Amniotic stem cell (primary cell): ENCODE measurements at places on chromosomes 3 and 15.

DNA sequence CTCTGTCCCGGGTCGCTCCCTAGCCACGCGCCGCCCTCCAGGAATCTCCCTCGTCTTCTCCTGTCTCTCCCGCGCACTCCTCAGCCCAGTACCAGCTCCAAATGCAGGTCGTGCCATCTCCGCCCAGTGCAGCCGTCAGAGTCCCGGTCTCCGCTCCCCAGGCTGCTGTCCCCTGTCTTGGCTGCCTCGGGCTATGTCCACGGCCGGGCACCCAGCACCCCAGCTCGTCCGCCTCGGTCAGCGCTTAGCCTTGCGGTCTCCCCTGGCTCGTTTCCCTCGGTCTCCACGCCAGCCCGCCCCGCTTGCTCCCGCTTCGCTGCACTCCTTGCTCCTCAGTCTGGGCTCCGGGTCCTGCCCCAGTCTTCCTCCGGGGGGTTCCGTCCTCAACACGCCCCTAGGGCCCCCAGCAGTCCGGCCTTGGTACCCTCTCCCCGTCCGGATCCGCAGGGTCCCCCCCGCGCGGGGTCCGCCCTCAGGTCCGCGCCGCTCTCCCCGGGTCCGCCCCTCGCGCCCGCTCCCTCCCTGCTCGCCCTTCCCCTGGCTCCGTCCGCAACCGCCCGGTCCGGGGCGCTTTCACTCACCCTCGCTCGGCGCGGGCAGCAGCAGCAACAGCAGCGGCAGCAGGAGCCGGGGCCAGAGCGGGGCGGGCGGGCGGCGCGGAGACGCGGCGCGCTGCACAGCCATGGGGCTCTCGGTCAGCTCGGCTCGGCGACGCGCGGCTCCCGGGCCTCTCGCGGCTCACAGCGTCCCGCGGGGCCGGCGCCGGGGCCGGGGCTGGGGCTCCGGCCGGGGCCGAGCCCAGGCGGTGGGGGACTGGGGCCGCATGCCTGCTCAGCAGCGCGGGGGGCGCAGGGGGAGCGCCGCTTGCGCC is 462 bp downstream of the IGDCC3 start:
- DNase-seq = no peak

GRCh38 chr3:14797731-14798130 is 21.0 kb upstream of the FGD5 start:
- DNase-seq = no peak

DNA sequence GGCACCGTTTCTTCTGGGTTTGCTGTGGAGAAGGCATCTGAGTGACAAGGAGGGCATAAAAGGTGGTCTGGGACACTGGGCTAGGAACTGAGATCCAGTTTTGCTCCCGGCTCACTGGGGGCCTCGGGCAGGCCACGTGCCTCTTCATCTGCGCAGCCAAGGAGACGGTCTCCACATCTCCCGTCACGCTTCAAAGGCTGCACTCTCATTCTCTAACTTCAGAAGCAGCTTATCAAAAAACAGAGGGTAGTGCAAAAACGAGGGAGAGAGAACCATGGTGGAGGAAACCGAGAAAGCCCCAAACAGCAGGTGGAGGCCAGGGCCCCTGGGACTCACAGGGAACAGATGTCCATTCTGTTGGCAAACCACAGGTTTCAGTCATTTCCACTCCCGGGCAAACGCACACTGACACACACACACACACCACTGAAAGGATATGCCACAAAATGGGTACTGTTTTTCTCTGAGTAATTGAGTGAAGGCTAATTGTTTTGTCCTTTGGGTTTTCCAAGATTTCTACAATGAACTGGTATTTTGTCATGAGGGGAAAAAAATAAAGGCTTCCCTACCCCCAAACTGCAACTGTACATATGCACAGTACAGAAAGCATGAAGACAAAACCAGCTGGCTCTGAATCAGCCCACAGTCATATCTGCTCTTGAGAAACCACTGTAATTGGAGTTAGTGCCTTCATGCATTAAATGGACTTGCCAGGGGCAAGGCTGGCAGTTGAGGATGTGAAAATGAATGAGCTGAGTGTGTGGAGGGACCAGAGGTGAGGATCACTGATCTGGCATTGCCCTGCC is 71.9 kb downstream of the MGLL start:
- peak; percentile 54 for DNase-seq

DNA sequence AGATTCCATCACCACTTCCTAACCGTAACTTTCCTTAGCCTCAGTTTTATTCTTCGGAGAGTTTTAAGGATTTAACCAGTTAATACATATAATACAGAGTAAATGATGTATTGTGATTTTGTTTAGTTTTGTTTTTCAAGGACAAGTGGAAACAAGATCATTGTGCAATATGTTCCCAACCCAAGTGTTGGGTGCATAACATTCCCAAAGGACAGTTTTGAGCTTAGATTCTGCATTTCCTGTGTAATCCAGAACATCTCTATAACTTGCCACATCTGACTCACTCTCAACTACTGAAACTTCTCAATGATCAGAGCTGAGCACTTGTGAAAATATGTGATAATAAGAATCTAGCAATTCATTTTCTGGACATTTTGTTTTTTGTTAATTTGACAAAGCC is 466.1 kb upstream of the PPP2R3A start:
- DNase-seq = no peak

GRCh38 chr15:28023422-28023821 is 75.7 kb downstream of the OCA2 start:
- DNase-seq = no peak

GRCh38 chr15:55513152-55513551 is 5.1 kb upstream of the DNAAF4 start:
- DNase-seq = no peak

DNA sequence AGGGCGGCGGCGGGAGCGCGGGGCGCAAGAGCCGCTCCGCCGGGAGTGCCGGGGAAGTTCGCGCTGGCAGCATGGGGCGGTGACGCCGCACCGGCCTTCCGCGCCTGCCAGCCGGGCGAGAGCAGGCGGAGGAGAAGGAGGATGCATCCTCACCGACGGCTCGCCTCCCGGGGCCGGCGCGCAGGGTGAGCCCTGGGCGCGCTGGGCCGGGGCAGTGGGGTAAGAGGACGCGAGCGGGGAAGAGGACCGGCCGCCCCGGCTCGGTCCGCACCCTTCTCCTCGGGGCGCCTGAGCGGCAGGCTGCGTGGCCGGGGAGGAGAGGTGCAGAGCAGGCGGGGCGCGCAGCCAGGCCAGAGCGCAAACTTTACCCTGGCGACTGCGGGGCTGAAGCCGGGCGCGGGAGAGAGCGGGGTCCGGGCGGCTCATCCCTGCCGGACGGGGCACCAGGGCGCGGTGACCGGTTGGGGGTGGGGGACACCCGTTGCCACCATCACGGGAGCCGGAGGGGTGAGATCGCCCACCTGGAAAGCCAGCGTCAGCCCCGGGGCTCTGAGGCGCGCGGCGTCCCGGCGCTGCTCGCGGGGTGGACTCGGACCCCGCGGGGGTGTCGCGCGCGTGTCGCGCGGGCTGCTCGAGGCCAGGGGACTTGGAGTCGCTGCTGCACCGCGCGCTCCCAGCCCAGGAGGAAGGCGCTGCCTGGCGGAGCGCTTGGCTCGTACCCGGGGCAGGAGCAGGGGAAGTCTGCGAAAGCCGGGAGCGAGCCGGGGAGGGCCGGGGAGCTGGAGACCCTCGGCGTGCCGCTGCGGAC is 542 bp downstream of the GABRA5 start:
- DNase-seq = no peak

DNA sequence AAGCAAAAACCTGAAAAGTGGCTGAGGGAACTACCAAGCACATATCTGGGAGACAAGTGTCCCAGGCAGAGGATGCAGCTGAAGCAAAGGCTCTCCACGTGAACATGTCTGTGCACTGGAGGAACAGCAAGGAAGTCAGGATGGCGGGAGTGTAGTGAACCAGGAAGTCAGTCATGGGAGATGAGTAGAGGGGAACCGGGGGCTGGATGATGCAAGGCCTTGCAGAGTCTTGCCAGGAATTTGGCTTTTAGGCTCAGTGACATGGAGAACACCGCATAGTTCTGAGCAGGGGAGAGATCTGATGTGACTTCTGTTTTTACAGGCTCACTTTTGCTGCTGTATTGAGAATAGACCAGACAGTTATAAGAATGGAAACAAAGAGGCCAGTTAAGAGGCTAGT is 19.0 kb downstream of the C2CD4A start:
- no peak for DNase-seq

DNA sequence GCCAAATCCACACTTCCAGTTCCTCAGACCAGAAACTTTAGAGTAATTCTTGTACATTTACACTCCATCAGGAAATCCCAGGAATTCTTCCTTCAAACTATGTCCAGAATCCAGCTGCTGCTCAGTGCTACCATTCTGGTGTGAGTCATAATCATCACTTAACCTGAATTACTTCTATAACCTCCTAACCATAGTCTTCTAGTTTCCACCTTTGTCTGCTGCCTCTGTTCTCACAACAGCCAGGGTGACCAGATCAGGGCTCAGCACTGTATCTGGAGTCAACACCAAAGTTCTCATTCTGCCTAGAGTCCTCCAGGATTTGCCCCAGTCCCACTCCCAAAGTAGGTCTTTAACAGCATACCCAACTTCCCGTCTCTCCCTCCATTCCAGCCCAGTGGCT is 3.4 kb downstream of the CLDND1 start:
- no peak for DNase-seq

- DNase-seq = no peak
These were observed 77.6 kb upstream of the ZBTB20 start for GRCh38 chr3:115224687-115225086.

DNA sequence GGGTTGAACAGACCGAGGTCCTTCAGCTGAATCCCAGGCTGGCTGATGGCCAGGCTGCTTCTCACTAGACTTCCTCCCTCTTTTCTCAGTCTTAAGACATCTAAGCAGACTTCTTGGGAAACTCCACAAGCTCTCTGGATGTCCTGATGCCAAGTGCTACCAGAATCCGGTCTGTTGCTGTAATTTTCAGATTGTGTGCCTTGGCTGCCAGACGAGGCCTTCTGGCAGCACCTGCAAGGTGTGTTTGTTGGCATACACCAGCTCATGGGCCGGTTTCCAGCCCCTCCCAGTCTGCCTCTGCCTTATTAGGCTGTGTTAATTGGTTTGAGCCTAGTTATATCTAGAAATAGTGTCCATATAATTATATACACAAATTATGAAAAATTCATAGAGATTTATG is 120.6 kb downstream of the TNIK start:
- no peak for DNase-seq

- no peak for DNase-seq
These were observed 4.8 kb upstream of the NR2F2 start for GRCh38 chr15:96325541-96326327.

DNA sequence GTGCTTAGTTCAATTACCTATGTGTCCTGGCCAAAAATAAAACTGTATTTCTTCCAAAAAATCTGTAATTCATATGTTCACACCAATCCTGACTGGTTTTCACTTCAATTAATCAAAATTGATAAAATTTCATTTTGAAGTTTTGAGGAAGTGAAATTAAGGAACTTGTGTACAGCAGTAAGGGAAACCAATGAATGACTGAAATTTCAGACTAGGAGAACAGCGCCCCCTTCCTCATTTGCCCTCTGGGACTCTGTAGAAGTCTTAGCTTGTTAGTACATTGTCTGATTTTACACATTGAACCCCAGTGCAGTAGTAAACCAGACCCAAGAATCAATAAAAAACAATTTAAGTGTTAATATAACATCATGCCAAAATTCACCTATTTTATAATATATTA is 495.3 kb upstream of the AGTR1 start:
- DNase-seq = no peak

DNA sequence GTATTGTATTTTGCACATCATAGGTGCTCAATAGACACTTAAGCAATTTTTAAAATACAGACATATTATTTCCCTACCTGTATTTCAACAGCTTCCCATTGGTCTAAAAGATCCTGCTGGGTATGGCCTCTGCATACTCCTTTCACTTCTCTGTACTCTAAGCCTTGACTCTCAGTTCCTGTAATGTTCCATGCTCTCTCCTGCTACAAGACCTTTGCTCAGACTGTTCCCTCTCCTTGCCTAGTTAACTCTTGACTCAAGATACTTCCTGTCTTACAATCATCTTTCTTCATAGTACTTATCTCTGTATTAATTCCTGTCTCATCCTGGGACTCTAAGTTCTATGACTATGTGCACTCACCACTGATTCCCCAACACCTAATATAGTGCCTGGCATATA is 1.7 kb downstream of the SCN11A start:
- no peak for DNase-seq

DNA sequence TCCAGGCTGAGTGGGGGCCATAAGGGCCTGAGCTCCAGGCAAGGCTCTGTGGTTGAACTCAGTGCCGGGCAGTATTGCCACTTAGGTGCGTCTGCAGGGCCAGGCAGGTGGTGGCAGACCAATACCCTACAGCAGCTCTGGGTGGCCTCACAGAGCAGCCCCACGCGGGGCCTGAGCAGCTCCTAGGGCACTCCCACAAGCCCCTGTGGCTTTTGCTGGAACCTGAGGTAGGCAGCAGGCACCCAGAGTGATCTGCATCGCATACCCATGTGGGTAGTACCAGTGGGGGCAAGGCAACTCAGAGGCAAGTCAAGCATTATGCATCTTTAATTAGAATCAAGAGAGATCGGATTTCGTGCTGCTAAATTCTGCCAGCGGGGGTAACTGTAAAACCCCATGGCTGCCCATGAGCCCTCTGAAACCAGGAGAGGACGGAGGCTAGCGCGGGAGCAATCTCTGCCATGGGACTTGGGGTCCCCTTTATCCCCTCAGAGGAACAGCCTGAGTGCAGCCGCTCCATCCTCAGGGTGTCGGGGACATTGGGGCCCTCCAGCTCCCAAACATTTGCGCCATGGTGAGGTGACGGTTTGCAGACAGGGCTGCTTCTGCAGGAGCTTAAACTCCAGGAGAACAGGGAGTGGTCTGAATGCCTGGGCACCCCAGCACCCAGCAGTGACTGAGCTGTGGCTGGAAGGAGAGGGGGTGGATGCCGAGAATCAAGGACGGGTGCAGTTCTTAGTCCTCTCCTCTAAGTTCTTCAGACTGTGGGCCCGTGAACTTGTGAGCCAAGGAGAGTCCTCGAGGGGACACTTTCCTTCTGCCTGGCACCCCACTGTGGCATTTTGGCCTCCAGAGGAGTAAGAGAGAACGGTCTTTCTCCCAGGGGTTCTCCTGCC is 62.4 kb upstream of the PCSK6 start:
- DNase-seq = no peak

DNA sequence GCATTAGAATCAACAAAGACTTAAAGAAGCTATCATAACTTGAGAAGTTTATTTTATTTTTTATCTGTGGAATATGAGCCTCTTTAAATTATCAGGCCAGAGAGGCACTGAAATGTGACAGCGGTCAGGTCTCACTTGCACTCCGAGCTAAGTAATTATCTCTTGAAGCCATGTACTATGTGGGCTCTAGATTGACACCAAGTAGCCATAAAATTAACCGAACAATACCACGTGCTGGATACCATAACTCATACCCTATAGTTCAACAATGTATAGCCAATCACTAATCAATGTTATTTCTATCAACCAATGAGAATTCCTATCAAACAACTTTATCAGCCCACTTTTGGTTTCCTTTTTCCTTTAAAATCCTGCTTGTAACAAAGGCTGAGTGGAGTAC is 299.3 kb downstream of the TBC1D5 start:
- no peak for DNase-seq

- DNase-seq = no peak
These were observed 13.6 kb downstream of the PDZRN3 start for GRCh38 chr3:73611176-73611575.

GRCh38 chr15:43285609-43286037 is 18.9 kb upstream of the TGM5 start:
- no peak for DNase-seq
